ENCODE measurements at places on chromosomes 11 and 22. TPM values are rescaled to one million over a fixed set of nuclear protein-coding genes. Genes with fewer than 3 reads are reported as not detected.

DENND6B gene
- total RNA-seq, result 8.0 TPM

GRCh38 chr11:13000116-13000515 is 9.0 kb upstream of the RASSF10 start:
- DNase-seq, result no peak

POU2AF2 gene
- total RNA-seq, result not detected

- no peak for DNase-seq
Measured at GRCh38 chr11:128471138-128471661, 116.2 kb downstream of the ETS1 start.

DNA sequence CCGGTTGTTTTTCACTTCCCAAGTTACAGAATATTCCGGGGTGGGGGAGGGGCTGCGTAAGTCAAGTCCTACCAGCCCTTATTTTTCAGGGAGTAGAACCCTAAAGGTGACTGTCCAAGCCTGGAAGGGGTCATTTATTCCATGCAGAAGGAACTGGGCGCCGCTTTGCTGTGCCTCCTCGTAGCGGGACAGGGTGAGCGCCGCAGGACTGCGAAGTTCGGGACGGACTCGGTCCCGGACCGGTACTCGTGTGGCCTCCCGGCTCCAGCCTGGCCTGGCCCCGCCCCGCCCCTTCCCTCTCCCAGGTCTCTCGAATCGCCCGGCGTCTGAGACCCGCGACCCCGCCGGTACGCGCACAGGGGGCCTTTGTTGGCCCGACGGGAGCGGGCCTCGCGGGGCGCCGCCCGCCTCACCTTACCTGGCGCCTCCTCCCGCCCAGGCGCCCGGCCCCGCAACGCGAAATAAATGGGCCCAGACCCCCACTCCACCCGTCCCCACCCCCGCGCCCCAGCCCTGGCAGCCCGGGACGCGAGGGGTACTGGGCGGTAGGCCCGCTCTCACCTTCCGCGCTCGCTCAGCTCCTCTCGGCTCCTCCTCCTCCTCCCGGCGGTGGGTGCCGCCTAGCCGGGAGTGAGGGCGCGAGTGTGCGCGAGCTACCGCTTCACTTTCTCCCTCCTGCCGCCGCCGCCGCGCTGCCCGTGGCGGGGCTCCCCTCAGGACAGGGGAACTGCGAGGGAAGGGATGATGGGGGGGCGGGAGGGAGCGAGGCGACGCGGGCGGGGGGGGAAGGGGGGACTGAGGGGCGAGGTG is 698 bp downstream of the PAK1 start:
- peak; percentile 89 for DNase-seq

DNA sequence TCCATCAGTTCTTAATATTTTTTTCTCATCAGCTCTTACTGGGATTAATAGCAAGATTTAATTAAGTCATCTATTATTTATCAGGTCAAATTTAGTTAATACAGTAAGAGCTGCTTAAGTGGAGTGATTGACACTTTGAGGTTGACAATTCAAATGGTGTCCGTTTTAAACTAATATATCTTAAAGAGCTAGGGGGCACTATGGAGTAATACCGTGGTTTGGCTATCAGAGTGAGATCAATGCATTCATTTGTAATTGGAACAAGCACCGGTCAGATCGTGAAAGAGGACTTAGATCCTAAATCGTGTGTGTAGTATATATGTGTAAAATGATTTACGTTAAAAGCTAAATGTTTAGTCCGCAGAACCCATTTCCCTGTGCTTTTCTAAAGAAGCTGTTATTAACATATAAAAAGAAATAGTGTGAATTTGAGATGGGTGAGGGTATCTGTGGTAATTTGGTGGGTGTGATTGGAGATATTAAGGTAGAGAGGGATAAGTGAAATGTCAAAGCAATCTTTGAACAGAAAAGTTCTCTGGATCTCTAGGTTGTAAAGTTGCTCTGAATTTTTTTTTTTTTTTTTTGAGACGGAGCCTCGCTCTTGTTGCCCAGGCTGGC is 2.3 kb downstream of the SIK2 start:
- no peak for DNase-seq

GRCh38 chr11:36488096-36488495 is 22.0 kb downstream of the TRAF6 start:
- DNase-seq, result no peak

CCDC87 gene
- total RNA-seq, result 0.77 TPM

FAM180B gene
- 0.16 TPM for total RNA-seq
